Bronchial epithelial cell (primary cell): ENCODE measurements at places on chromosomes 3 and 15. TPM values are rescaled to one million over a fixed set of nuclear protein-coding genes. Genes with fewer than 3 reads are reported as not detected.
A peak's percentile ranks its signal among the peaks of the same experiment; 100 is the strongest.

GRCh38 chr3:144351011-144351410, 379.4 kb downstream of the DIPK2A start:
- DNase-seq, result no peak

- DNase-seq, result peak; percentile 41
Observed at GRCh38 chr3:76470285-76470684, 569.6 kb upstream of the ROBO2 start.

DNA sequence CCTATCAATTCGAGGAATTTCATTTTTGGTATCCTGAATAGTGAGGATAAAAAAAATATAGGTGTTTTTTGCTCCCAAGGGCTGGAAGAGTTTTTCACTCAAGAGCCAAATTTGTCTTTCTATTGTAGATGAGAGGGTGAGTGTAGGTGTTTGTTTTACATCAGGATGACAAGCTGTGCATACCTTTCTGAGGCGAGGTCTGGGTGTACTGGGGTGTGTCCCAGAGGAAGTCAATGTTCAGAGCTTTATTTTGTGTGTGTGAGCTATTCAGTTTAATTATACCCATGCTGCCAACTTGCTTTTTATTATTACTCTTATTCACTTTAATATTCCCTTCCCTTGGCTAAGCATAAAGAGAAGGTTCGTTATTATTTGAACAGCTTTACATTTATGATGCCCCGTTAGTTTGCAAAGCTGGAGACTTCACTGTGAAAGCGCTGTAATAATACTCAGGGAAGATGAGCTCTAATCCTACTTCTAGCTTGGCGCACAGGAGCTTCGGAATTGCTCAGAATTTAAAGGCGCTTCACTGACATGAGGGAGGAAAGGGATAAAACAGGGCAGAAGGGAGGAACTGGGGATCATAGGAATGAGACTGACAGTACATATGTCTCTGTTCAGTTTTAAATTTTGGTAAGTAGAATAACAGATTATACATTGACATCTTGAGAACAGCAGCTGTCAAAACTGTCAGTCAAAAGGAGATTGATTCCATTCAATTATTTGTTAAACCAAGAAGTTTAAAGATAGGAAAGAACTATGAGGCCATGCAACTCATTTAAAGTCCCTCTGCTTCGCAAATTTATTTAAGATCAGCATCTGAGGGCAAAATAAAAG, 117.7 kb upstream of the TP63 start:
- DNase-seq, result peak; percentile 90

- DNase-seq, result no peak
Observed at GRCh38 chr3:159800434-159801155, 188.0 kb upstream of the IL12A start.

DNA sequence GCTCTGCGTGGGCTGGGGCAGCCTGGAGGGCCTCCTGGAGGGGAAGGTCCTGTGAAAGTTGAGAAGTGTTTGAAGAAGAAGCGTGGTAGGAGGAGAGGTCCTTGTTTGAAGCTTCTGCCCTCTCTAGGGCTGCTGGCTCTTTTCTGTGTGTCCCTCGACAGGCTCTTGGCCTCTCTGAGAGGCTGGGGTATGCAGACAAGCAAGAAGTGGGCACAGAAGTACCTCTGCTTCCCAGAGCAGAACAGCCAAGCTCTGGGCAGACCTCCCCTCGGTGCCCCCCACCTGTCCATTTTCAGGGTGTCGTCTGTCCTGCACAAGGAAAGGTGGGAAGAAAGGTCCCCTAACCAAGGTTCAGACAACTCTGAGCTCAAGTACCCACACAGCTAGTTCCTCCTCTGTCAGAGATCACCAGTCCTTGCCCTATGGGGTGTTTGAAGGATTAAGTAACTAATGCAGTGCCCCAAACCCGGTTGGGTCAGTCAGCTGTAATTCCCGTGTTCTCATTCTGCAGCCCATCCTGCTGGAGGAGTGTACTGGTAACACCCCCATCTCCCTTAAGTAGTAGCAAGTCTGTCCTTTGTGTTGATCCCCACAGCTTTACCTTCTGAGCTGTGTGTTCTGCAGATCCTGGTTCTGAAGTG, 6.3 kb downstream of the CSK start:
- DNase-seq, result no peak

- DNase-seq, result peak; percentile 66
Observed at GRCh38 chr3:88809993-88810392, 297.4 kb upstream of the EPHA3 start.

DNA sequence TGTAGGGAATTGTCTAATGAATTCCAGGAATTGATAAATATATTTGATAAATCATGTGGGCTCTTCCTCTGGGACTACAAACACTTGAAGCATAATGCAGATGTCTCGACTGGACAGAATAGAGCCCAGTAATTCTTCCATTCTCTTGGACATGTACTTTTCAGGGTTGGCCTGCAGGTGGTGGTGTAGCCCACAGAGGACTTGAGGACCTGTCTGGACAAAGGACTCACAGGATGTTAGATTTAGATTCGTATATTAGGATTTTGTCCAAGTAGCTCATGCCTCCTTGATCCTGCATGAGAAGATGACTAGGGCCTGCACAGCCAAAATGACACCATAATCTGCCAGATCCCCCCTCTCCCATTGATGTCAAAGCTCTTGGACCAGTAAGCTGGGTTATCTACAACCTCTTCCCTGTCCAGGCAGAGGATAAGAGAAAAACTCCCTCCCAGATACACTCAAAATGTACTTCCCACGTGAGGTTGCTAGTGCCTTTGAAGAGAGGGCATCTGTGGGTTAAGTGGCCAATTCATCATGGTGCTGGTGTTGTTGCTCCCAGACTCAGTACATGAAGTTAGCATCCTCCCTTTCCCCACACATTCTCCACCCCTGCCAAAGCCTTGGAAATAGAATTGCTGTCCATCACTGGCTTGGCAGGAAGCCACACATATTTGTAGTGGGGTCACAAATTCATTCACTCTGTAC, 88.6 kb upstream of the ZNF280D start:
- DNase-seq, result peak; percentile 61

DNA sequence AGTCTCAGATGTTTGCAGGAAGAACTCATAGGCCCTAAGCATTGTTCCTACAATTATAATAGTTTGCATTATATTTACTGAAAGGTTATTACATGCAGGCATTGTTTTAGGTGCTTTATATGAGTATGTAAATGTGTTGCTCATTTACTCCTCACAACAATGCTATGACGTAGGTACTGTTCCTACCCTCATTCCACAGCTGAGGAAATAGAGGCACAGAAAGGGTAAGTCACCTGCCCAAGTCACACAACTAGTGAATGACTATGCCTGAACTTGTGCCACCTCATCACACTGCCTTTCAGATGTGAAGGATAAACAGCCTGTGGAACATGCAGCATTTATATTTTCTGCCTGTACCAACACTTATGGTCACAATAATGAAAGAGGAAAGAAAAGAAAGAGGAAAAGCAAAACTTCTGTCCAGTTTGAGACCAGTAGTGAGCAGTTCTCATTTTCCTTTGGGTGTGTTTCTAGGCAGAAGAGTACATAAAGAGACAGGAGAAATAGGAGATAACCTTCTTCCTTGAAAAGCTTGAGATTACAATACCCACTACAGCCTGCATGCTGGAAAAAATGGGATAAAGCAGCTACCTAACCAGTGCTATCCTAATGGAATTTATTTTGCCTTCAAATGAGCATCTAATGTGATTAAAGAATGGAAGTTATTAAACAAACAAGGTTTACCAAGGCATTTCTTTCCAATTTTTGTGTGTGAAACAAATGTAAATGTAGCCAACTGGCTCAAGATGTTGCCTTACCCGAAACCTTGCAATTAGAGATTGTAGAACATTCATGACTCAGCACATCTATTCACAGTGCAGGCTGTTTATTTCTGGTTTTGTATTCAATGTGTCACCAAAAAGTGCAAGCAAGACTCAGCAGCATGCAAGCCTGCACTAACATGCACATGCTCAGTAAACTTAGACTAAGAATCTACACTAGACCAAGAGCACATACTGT, 20.5 kb upstream of the ENTPD3 start:
- peak; percentile 94 for DNase-seq

DNA sequence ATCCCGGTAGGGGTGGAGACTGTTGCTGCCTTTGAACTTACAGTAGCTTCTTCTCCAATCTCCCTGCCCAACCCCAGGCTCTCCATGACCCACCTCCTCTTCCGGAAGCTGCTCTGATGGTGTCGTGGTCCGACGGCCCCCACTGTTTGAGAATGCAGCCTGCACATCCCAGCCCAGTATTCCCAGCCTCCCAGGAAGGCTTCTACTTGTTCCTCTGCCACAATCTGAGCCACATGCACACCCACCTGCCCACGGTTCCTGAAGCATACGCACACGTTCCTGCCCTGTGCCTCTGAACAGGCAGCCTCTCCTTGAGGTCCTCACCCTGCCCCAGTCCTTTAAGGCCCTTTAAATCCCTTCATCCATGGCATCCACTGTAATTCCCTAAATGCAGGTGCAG, 57.4 kb downstream of the ABTB1 start:
- DNase-seq, result no peak

DNA sequence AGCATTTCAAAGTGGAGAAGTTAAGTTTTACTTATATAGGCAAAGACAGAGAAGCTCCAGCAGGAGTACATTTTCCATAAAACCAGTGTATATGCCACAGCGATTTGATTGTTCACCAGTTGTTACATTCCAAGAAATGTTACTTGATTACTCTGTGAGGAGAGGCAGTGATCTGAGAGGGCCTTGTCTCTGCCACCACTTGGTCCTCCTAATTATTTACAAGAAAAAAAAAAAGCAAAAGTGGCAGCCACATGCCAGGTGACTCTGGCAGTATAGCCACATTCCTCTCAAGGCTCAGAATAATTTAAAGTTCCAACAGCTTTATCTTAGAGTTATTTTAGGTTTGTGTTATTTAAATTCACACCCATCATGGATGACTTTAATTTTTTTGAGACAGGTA, 1077.8 kb downstream of the ZPLD1 start:
- DNase-seq, result no peak

DNA sequence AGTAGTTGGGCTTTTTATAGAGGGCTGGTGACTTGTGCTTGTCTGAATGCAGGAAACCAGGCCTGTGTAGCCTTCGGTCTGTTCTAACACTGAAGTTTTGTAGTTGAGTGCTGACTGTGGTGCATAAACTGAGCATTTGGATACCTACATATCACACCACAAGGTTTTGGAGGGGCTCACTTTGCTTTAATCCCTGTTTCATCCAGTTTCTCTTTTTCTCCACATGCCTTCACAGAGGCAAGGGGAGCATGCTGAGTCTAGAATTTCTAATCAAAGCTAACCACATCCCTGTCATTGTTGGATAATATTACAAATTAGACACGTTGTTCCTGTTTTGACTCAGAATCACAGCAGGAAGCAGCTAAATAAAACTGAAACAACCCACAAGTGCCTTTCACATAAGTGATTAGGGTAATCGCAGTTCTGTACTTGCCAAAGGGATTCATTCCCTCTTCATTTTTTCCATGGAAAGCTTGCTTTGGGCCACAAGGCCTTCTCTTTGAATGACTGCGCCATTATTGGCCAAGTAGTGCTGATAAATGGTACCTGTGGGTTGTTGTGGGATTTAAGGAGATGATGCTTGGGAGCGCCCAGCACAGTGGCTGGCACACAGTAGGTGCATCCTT, 48.9 kb downstream of the TGFBR2 start:
- peak; percentile 88 for DNase-seq

DNA sequence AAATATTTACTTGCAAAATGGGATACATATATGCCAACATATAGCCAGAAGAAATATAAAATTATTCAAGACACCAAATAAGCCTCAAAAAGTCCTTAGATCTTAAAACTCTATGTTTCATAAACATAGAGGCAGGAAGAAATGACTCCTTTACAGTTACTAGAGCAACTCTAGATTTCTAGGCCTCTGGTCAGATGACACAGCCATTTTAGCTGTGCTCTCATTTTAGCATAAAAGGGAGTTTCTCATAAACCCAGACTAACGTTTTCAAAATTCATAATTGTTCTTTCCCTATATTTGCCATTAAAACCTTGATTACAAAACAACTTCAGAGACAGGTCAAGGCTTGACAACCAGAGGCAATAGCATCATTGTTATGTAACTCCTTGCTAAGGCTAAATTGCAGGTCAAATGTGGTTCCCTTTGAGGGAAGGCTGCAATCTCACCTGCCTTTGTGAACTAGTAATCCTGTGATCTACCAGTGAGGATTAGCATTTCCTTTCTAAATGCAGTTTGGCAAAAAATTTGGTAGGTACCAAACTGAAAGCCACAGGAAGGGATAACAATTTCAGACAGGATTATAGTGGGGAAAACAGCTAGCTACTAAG, 8.2 kb downstream of the THOC7 start:
- DNase-seq, result peak; percentile 72

- DNase-seq, result no peak
Observed at GRCh38 chr15:91547356-91547755, 306.2 kb upstream of the SLCO3A1 start.

DNA sequence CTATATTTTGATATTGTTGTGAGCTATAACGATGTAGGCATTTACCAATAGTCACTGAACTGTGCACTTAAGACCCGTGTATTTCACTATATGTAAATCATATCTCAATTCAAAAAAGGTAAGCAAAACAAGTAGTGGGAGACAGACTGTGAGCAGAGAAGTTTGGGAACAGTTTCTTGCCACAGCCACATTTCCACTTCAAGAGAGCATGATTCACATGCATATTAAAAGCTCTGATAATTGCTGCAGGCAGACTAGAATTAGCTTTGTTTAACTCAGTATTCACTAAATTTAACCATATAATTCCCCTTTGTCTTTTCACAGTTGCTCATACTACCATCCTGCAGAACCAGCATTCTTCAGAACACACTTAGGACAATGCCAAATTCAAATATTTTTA, 168.4 kb upstream of the ZNF385D start:
- no peak for DNase-seq

GRCh38 chr15:48616216-48616615, 29.3 kb downstream of the FBN1 start:
- no peak for DNase-seq

- DNase-seq, result peak; percentile 28
Observed at GRCh38 chr3:144129536-144130214, 158.1 kb downstream of the DIPK2A start.

- DNase-seq, result no peak
Observed at GRCh38 chr3:4552811-4553210, 59.7 kb downstream of the ITPR1 start.

DNA sequence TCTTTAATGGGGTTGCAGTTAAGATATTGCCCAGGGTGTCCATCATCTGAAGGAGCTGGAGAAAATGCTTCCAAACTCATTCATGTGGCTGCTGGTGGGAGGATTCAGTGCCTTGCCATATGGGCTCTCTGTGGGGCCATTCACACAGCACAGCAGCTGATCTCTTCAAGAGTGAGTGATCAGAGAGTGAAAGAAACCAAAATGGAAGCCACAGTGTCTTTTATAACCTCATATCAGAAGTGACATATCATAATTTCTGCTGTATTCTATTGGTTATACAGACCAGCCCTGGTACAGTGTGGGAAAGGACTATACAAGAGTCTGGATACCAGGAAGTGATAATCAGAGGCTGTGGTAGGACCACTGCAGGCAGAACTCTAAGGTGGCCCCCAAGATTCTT, 33.6 kb downstream of the HHLA2 start:
- DNase-seq, result no peak

- DNase-seq, result no peak
Observed at GRCh38 chr15:48702569-48703236, 57.2 kb upstream of the FBN1 start.

Gene CPNE9
- not detected in 2 replicates for total RNA-seq

- DNase-seq, result no peak
Observed at GRCh38 chr15:57943171-57943570, 122.3 kb downstream of the ALDH1A2 start.

Gene PPARG
- total RNA-seq, result 12.7 and 14.5 TPM in 2 replicates

- DNase-seq, result no peak
Observed at GRCh38 chr3:61615643-61616042, 54.3 kb downstream of the PTPRG start.

GRCh38 chr3:136075218-136075808, 109.8 kb downstream of the PPP2R3A start:
- DNase-seq, result peak; percentile 74

- DNase-seq, result peak; percentile 80
Observed at GRCh38 chr3:58188173-58188564, 22.6 kb downstream of the DNASE1L3 start.
